ENCODE measurements at places on chromosomes 6 and 20.
A peak's percentile ranks its signal among the peaks of the same experiment; 100 is the strongest.

GRCh38 chr20:23145281-23145700 is 59.2 kb upstream of the CD93 start:
- no peak for DNase-seq

- DNase-seq, result no peak
Measured at GRCh38 chr20:40319741-40320516, 369.1 kb downstream of the MAFB start.

- peak; percentile 64 for DNase-seq
Measured at GRCh38 chr20:64038565-64039292, 2.7 kb downstream of the C20orf204 start.

- peak; percentile 5 for DNase-seq
Measured at GRCh38 chr6:52994839-52995088, 320 bp downstream of the GSTA4 start.

- DNase-seq, result no peak
Measured at GRCh38 chr6:125415913-125416312, 114.1 kb upstream of the HDDC2 start.
